ENCODE measurements at places on chromosomes 7 and 10.

DNA sequence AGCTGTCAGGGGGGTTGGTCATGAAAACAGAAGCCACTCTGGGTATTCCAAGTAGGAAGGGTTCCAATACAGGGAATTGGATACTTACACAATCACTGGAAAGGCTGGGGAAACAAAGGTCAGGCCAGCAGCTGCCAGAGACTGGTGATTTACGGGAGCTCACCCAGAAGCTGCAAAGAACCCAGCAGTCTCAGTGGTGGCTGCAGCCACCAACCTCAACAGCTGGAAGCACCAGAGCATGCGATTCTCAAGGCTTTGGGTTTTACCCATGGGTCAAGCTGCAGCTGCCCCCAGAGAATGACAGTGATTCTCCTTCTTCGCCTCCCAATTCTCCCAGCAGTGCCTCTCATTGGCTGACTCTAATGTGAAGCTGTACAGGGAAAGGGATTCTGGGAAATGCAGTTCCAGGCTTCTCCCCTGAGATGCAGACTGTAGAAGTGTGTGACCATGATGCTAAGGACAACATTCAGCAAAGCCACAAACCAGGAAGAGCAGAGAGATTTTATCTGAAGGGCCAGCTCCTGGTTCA is 107.2 kb upstream of the TCF7L2 start:
- DNase-seq: no peak

- no peak for DNase-seq
Measured at GRCh38 chr10:60778971-60779796, 906 bp downstream of the CDK1 start.

- DNase-seq: no peak
Measured at GRCh38 chr10:18368273-18368672, 228.0 kb downstream of the CACNB2 start.

GRCh38 chr10:93182790-93183189 is 109.1 kb downstream of the CYP26A1 start:
- DNase-seq: no peak

DNA sequence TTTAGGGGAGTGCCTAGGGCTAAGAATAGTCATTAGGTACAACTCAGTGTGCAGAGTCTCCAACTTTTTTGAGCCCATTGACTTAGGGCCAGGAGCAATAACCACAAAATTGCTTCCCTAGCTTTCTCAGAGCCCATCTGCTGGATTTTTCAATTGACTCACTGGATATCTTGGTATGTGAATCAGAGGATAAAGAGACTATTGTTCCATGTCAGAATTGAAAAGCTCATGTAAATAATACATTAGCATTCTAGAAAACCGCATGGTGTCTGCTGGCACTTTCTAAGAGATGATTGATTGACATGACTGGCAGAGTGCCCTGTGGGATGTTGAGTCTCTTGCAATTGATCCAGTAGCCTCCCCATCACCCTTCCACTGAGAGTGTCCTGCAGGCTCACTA is 246.2 kb downstream of the CCDC7 start:
- no peak for DNase-seq

- DNase-seq: no peak
Measured at GRCh38 chr7:47901542-47901941, 46.7 kb downstream of the PKD1L1 start.

- no peak for DNase-seq
Measured at GRCh38 chr10:13776861-13777311, 190.1 kb downstream of the PRPF18 start.

DNA sequence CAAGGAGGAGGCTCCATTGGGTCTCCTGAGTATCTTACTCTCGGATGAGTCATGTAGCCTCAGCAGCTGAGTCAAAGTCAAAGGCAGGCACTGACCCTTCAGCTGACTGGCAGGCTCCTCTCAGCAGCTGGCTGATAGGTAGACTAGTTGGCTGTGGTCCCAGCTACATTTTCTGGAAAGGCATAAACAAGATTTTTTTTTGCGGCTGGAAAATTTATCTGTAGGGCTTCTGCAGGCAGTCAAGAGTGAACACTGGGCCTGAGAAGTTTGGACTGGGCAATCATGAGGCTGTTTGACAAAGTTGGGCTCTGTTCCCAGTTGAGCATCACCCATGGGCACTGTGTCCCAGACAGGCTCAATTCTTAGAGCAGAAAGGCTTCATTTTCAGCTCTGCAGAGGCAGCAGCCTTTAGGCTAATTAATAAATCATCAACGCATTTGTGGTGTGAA is 796.2 kb downstream of the CCSER2 start:
- DNase-seq: no peak

DNA sequence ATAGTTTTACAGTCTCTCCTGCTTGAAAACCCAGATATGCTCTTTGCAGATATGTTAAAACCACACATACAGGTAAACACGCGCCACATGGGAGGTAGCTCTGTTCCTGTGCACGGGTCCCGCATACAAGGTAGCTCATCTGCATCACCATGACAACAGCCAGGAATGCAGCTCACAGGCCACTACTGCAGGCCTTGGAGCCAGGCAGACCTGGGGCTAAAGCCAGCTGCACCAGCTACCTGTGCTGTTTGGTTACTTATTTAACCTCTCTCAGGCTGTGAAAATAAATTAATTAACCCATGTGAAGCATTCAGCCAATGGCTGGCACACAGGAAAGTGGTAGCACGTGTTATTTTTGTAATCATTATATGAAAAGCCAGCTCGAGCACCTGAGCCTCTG is 428.3 kb downstream of the TNS3 start:
- no peak for DNase-seq

DNA sequence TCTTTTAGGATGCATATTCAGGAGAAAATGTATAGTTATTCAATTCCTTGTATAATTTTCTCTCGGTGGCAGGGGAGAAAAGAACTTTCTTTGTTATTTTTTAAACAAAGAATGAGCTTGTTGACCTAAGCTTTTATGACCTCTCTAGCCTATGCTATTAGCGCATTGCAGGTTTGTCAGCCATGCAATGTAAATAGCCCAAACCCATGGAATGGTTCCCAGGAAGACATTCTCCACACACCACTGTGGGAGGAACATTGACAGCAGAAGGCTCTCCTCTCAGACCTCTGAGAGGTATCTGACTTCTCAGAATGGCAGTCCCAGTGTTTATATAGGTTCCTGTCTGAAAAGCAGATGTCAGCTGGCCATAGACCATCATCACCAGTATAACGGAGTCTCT is 19.6 kb upstream of the AGBL3 start:
- DNase-seq: no peak

- DNase-seq: no peak
Measured at GRCh38 chr7:51613911-51614357, 297.3 kb upstream of the COBL start.

- no peak for DNase-seq
Measured at GRCh38 chr10:86793696-86794095, 37.3 kb downstream of the BMPR1A start.

DNA sequence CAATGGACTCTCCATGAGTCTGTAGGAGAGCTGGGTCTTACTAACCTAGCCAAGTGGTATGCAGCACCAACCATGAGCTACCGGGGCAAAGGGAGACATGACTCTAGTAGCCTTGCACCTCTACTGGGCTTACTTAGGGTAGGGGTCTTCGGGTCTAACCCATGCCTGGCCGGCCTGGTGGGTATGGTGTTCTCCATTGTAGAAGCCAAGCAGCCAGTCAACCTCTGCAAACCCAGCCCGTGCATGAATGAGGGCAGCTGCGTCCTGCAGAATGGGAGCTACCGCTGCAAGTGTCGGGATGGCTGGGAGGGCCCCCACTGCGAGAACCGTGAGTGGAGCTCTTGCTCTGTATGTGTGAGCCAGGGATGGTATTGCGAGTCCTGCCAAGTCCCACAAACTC is 51.0 kb downstream of the VWA2 start:
- DNase-seq: no peak

DNA sequence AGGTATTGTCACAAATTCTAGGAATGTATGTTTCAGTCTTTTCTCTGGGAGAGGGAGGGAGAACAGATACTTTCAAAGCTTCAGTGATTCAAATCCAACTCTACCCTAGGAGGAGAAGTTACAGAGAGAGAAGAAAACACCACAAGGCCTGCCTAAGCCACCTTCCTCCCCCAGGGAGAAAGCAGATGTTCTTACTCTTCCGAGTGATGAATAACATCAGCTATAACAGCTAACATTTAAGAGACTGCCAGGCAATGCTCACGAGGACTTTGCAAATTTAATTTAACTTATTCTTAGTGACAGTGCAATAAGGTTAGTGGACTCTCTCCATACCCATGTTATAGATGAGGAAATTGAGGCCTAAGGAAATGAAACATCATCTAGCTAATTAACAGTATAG is 36.8 kb downstream of the TAS2R41 start:
- no peak for DNase-seq

DNA sequence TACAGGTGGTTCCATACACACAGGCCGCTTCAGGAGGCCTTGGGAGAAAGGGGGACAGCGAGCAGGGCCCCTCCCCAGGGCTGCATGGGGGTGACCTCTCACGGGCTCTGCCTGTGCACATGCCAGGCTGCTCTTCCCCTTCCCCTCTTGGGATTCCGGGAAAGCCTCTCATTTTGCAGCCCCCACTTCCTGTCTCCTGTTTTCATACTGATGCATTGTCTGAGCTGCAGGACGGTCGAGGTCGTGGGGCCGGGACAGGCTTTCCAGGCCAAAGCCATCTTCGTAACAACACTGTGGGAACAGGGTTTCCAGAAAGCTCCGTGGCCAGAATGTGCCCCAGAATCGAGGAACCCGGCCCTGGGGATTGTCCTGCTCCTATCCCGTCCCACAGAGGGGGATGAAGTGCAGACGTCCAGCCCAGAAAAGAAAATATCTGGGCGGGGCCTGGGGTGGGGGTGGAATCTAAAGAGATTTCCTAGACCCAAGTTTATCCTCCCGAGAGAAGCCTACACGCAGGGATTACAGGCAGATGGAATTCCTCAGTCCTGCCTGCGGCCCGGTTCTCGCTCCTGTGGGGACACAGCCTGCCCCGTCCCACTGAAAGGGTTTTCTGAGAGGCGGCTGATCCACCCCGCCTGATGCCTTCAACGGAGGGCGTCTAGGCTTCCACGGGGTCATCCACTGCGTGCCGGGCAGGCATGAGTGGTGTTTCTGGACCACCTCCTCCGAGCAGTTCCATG is 29.5 kb upstream of the DNAAF5 start:
- no peak for DNase-seq

- no peak for DNase-seq
Measured at GRCh38 chr7:41201021-41201420, 501.9 kb downstream of the INHBA start.

DNA sequence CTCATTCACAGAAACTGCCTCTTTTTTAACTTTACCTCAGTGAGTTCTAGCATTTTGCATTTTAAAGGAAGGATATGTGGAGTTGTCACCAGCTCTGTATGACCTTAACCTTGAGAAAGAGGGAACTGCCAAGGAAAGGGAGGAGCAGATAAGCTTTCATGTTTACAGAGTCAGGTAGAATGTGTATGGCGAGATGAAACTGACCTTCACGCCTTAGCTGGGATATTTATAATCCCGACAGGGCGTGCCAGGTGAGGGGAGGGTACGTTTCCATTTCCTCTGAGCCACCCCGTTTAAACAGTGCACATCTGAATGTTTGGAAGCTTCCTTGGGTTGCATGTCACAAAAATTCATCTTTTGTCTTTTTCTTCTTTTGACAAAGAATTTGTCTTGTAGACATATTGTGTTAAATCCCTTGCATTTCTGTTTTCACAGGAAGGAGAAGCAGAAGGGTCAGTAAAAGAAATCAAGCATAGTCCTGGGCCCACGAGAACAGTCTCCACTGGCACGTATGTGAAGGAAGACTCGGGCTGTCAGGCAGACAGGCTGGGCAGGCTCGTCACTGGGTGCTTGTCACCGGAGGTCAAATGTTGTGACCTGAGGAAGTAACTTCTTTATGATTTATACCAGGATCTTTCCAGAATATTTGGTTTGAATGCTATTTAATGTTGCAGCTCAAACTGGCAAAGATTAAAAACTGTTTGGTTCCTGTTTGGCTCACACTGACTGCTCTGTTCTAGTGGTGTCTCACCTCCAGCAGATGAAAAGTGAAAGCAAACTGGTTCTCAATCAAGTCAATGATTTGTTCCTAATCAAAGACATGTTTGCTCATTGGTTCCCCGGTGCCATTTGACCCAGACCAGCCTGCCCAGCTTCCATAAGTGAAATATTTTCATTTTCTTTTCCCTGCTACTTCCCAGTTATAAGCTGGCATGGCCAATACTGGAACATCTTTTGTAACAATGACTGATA is 16.2 kb downstream of the OPTN start:
- DNase-seq: no peak

DNA sequence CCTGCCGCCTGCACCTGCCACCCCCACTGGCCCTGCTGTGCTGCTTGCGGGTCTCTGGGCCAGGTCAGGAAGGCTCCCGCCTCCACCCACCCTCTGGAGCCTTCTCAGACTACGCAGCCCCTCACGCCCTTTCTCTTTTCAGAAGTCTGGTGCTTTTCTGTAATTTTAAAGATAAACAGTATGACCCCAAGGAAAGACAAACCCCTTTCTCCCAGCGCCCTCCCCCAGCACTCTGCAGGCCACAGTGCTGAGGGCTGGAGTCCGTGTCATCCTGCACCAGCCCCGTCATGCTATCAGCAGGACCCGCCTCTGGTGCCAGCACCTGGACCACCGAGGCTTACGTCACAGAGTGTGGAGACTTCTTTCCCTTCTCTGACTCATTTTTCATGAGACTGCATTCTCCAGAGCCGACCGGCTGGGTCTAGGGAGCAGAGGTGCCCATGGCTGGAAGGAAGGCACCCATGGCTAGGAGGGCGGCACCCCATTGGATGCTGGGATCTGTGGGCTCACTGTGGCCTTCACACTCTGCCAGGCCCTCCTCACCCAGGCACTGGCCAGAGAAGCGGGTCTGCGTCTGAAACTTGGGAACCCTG is 53.4 kb downstream of the CFAP46 start:
- no peak for DNase-seq

DNA sequence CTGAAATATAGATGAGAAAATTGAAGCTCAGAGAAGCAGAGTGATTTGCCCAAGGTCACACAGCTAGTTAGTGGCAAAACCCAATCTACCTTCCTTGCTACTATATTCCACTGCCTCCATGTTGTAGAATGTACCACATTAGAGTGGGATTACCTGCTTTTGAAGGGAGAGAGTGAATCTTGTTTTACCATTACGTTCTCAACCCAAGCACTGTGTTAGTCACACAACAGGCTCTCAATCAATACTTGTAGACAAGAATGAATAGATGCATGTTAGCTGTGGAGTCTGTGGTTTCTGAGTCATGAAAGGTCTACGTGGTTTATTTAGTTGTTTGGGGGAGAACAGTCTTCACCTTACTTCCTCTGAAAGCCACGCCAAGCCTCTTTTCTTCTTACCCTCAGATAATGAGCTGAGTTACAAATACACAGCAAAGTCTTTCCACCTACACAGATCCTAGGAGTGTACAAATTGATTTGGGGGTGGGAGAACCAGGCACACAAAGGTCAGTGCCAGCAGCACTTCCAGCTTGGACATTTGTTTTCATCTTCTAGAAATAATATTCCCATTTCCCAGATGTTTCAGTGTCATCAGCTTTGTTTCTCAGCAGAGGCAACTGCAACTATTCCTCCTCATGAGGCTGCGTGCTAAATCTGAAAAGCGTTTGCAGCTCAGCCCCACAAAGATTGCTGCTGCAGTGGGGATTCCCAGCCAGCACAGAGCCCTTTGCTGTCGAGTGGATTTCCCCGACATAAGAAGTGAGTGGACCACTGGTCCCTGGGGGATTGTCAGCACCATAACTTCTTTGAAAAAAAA is 71.5 kb upstream of the ADO start:
- DNase-seq: peak; percentile 38
